ENCODE measurements at places on chromosomes 5 and 9.

DNA sequence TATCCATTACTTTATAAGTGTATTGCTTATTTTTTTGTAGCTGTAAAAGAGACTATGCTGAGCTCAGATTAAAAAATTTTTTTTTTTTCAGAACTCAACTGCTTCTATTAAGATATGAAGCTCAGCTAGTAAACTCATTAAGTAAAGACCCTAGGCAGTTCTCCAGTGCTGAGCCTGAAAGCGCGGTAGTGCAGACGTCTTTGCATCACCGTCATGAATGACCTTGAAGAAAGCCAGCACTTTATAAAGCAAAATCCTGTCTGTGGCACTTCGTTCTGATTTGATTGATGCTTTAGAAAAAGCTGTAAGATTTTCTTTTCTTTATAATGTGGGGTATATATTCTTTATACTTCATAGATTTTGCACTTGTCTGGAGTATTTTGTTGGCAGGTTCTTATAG lies 105.7 kb downstream of the ATG10 start:
- no peak for DNase-seq

GRCh38 chr5:34717426-34718327 lies 61.5 kb downstream of the RAI14 start:
- no peak for DNase-seq

DNA sequence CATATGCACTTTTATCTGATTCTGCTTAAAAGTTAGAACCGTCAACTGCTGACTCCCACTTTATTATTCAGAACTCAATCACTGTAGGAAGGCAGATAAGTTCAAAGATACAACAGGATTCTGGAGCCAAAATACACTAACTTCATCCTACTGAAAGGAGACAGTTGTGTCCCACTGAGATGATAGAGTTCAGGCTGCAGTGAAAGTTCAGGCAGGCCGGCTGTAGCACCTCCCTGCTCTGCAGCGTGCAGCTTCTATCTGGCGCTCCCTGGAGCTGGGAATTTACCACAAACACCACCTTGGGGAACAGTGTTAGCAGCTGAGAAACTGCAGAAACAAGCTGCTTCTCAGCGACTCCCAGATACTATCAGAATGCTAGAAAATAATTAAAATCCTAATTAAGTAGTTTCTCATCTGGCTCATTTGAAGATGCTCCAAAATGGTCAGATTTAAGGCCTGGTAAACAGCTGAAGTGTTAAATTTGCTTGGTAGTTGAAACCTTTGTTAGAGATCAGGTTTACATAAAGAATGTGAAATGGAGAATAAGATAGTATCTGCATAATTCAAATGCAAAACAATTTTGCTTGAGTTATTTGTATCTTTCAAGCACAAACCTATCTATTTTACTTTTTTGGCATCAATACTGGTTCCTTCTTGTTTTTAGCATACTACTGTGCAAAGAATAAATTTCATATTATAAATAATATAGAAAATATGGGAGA lies 52.3 kb upstream of the CNTLN start:
- DNase-seq = no peak

- DNase-seq = no peak
These were observed 66.9 kb downstream of the TMC1 start for GRCh38 chr9:72588336-72588735.

DNA sequence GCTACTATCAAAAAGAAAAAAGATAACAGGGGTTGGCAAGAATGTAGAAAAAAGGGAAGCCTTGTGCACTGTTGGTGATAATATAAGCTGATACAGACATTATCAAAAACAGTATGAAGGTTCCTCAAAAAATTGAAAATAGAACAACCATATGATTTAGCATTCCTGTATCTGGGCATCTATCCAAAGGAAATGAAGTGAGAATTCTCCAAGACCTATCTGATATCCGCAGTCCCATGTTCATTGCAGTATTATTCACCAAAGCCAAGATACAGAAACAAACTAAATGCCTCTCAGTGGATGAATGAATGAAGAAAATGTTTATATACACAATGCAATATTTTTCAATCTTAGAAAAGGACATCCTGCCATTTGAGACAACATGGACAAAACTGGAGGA lies 1943.3 kb downstream of the MAT2B start:
- no peak for DNase-seq

GRCh38 chr5:35854248-35854647 lies 2.4 kb upstream of the IL7R start:
- DNase-seq = peak; percentile 46

- no peak for DNase-seq
These were observed 34.0 kb upstream of the ZNF462 start for GRCh38 chr9:106828965-106829364.

GRCh38 chr9:79408617-79409016 lies 163.1 kb upstream of the TLE4 start:
- no peak for DNase-seq

- DNase-seq = no peak
These were observed 47.9 kb downstream of the ADGRV1 start for GRCh38 chr5:90606539-90606938.

DNA sequence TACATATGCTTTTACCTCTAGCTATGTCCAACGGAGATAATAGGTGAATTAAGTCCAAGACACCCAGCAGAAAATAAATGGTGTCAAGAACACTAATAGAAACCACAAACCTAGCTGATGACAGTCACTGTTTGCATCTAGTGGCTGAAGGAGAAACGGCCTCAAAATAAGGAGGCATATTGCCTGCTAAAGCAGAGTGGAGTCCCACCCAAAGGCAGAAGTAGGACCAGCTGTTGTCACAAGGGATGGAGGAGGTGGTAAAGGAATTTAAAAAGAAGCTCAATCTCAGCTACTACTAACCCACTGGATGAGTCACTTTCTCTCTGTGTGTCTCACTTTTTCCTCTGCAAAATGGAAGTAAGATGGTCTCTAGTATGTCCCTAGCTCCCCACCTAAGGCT lies 224.3 kb downstream of the GRIA1 start:
- DNase-seq = no peak

DNA sequence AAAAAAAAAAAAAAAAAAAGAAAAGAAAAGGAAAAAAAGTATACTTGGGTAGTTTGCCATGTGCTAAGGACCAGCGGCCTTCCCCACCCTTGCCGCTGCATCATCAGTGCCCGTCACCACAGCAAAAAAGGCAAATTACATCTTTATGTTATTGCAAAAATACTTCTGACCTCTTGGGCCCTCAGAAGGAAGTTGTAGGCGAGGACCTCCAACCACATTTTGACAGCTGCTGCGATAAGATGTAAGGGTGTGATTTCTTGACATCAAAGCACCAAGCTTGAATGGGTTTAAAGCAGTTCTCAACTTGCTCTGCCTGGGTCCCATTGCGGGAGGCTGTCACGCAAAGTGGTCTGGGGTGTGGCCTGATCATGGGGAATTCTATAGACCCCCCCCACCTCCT lies 39.2 kb downstream of the DMRT1 start:
- no peak for DNase-seq

GRCh38 chr9:131290036-131290766 lies 678 bp downstream of the PLPP7 start:
- DNase-seq = no peak

DNA sequence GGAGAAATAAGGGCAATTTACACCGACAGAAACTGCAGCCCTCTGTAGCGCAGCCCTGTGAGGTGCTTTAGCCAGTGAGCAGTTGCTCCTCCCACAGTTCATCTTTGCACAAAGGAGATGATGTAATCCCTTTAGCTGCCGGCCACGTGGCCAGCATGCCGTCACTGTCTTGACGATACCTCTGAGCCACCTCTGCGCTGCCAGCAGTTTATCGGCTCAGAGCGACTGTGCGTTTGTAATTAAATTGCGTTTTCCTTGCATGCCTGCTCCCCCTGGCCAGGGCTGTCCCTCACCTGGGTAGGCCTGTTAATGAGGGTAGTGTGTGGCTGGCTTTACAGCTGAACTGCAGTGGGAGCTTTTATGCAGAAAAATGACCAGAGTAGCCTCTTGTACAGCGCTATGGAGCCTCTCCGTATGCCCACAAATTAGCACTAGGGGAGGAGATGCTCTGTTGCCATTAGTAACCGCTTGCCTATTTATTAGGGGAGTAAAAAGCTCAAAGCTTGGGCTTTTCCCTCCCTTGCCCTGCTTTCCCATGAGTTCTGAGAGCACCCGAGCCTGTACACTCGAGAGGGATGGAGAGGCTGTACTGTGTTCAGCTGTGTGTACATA lies 107.0 kb downstream of the TRIO start:
- DNase-seq = no peak

GRCh38 chr9:100294806-100295205 lies 57.9 kb downstream of the TEX10 start:
- no peak for DNase-seq

- DNase-seq = no peak
These were observed 69.8 kb downstream of the EQTN start for GRCh38 chr9:27227192-27227591.

GRCh38 chr9:111928359-111928720 lies 31.7 kb downstream of the UGCG start:
- no peak for DNase-seq

- no peak for DNase-seq
These were observed 631 bp downstream of the CFAP77 start for GRCh38 chr9:132410642-132411041.

DNA sequence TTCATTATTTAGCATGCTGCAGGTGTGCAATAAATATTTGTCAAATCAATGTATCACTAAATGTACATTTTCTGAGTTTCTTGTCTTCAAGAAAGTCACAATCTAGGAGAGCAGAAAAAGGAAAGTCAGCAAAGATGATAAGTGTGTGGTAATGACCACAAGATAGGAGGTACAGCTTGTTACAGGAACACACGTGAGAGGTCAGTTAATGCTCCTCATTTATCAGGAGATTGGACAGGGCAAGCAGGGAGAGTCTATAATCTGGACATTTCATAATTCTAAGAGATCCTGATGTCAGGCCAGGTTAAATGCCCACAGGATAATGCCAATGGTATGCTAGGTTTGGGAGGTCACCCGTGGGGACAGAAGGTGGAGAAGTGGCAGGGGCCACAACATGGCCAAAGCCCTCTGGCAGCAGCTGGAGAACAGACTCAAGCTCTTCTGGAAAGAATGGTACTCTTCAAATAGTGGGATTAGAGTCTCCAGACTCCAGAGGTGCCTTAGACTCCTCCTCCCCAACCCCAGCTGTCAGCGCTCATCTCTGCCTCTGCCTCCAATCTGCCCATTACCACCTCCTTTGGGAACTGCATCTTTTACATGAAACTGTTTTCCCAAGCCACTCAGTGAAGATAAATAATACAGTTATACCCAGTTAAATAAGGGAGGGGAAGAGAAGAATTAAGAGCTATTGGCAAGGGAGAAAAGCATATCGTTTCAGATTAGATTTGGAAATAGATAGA lies 114.3 kb downstream of the ASTN2 start:
- DNase-seq = no peak

DNA sequence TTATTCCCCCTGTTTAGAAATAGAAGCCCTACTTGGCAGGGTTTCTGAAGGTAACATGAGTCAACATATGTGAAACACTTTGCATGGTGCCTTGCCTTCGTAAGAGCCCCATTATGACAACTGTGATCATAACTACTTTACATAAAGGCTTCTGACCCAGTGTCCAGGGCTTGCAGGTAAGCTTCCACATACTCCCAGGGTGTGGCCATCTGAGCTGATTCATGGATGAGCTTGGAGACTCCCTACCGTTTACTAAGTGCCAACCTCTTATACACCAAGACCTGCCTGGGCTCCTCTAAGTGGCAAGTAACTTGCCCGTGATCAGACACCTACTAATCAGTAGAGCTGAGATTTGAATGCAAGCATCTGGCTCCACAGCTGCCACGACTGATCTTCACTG lies 62.8 kb upstream of the C5orf58 start:
- no peak for DNase-seq

DNA sequence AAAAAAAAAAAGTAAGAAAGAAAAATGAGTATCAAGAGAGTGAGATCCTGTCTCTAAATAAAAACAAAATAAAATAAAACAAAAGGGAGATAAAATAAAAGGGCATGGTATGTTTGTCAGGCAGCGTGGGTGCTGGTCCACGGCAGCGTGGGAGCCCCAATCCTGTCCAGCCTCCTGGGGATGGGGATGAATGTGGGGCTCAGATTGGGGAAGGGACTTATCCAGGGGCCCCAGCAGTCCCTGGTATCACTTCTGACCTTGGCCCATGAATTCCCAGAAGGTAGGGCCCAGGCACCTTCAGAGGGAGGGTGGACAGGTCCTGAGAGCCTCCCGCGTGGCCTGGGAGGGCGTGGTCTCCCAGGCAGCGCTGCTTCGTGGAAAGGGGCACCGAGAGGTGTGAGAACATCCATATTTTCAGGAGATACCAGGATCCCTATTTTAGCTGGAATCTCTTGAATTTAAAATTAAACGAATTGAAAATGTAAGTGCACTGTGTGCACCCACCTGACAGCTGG lies 71.2 kb downstream of the ZNF354C start:
- DNase-seq = no peak

DNA sequence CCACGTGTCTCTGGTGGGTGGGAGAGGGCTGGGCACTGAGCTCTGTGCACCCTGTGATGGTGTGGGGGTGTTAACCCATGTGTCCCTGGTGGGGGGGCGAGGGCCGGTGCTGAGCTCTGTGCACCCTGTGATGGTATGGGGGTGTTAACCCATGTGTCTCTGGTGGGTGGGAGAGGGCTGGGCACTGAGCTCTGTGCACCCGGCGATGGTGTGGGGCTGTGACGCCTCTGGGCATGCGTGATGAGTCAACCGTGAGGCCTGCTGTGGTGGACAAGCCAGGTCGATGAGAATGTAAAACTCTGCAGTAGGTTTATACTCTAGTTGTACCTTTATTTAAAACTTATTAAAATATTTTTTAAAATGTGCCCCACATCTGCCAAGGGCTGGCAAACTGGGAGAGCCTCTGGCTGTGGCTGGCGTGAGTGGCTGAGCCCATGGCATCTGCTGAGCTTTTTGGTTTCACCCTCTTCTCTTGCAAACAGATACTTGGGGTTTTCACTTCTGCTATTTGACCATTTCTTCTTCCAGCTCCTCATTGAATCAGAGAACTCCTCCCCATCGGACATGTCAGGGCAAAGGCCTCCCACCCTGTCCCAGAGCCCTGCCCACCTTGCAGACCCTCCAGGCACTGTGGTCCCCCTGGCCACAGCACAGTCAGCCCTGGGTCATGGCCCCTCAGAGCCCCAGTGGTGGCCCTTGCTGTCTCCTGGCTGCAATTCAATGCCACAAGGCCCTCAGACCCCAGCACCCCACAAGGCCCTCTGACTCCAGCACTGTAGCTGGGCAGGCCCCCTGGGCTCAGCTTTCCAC lies 18.5 kb upstream of the EXOC3 start:
- no peak for DNase-seq
